Midbrain (tissue), 1 donor: ENCODE measurements at places on chromosomes 13 and 19.

GRCh38 chr19:33766623-33767022, 30.0 kb upstream of the KCTD15 start:
- no peak for DNase-seq

GRCh38 chr13:34883396-34883795, 58.7 kb upstream of the NBEA start:
- DNase-seq: no peak

- DNase-seq: no peak
Measured at GRCh38 chr19:44476559-44477408, 23.5 kb downstream of the ZNF180 start.

DNA sequence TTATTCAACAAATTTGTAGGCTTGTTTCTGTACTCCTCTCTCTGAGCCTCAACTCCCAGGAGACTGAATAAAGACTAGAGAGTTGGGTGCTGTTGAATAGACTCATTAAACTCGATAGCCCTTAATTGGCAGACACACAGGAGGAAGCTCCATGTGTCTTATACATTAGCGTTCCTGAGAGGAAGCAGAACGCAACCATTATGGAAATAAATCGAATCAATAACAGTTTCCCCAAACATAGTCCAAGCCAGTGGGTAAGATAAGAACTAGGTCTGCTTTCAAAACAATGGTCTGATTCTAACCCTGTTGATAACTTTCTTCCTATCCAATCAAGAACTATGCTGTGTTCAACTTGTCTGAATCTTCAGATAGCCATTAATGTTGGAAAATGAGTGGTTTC, 118.1 kb upstream of the FNDC3A start:
- no peak for DNase-seq

- no peak for DNase-seq
Measured at GRCh38 chr19:5181329-5181728, 159.3 kb downstream of the PTPRS start.
